ENCODE measurements at places on chromosomes 16 and 17.

DNA sequence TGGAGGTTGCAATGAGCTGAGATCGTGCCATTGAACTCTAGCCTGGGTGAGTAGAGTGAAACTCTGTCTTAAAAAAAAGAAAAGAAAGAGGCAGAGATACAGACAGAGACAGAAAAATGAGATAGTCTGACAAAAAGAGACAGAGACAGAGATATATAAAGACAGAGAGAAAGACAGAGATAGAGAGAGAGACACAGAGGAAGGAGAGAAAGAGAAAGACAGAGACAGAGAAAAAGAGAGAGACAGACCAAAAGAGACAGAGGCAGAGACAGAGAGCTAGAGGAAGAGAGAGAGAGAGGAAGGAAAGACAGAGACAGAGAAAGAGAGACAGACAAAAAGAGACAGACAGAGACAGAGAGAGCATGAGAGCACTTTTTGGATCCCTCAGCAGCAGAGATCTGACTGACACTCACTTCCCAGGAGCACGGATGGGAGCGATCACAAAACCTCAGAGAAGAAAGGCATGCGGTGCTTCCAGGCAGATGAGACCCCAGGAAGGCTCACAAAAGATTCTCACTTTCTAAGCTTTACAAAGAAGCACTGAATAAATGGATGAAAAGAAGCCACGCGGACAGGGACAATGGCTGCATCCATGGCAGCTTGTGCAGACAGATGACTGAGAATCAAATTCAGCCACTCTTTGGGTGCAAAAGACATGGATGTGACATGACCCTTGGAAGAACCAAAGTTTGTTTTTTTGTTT is 38.6 kb upstream of the HS3ST2 start:
- no peak for DNase-seq

DNA sequence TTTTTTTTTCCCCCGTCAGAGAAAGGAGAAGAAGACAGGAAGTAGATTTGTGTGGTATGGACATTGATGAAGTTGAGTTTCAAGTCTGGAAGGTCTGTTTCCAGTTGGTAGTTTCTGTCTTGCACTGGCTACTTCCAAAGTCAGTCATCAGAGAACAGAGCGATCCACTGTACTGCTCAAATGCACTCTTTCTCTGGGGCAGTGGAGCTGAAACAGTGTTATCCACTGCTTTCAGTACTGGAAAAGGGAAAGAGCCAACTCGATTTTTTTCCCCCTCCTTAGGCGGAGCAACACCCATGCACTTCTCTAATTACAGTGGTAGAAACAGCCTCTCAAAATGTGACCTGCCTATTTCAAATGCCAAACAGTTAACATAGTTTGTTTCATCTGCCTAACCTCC is 7.4 kb downstream of the PRKCA start:
- no peak for DNase-seq

GRCh38 chr16:54356391-54356790 is 69.8 kb upstream of the IRX3 start:
- no peak for DNase-seq

DNA sequence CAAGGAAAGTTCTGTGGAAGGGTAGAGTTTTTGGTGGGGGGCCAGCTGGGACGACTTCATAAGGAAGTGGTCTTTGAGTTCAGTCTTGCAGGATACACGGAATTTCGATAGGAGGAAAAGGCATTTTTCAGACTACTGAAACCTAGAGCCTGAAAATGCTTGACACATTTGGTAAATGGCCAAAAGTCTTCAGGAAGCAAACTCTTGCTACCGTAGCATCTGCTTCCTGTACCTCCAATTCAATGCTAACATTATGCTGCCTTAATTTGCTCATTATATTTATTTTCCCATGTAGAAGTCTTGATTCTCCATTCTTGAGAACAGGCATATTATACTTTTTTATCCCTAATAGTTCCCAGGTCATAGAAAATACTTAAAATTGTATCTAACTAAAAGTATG is 129.3 kb upstream of the MED13 start:
- DNase-seq: no peak

DNA sequence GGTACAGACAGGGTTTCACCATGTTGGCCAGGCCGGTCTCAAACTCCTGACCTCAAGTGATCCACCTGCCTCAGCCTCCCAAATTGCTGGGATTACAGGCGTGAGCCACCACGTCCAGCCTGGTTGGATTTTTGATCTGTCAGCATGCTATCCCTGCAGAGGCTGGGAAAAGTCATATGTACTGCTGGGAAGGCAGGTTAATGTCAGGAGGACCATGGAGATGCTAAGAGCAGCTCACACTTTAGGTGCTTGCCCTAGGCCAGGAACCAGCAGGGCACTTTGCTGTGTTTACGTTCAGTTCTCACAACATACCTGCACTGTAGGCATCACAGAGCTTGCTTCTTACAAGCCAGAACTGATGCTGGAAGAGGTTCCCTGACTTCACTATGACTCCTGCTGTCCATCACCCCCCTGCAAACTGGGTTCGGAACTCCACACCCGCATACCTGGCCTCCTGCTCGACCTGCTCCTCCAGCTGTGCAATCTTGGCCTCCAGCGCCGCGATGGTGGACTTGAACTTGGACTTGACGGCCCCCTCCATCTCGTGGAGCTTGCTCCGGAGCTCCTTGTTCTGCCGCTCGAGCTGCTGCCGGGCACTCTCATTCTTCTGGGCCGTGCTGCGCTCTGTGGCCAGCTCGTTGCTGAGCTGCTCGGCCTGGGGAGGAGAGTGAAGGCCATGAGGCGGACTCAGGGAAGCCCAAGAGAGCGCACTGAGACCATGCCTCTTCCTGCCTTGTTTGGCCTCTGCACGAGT is 66.8 kb downstream of the NDE1 start:
- no peak for DNase-seq

- no peak for DNase-seq
Observed at GRCh38 chr17:72662827-72663190, 429.7 kb downstream of the SLC39A11 start.

DNA sequence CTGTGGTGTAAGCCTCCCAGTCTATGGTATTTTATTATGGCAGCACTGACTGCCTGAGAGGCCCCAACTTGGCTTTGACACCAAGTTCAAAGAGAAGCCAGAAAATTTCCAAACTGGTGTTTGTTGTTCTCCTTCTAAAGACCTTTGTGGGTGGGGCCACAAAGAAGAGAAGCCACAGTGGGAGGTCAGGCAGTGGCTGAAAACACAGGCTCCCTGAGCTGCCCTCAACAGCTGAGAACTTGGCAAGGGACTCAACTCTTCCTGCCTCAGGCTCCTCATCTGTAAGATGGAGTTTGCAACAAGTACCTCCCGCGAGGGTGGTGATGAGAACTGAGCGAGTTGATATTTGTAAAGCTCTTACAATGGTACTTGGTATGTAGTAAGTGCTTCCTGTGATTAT is 18.2 kb downstream of the CES5A start:
- DNase-seq: no peak
